CD4-positive, alpha-beta T cell (primary cell): ENCODE measurements at places on chromosomes 11 and 22. TPM values are rescaled to one million over a fixed set of nuclear protein-coding genes. Genes with fewer than 3 reads are reported as not detected.

The PKP3 gene
- not detected for total RNA-seq

The ZNRF3 gene
- 0.38 TPM for total RNA-seq

GRCh38 chr11:83374311-83374710, 88.1 kb upstream of the CCDC90B start:
- no peaks in the 10 kb centered on the region for H3K36me3 ChIP-seq
- H3K27me3 ChIP-seq = no peaks in the 10 kb centered on the region

The NEFH gene
- total RNA-seq = 0.05 TPM

GRCh38 chr22:36823186-36823839, 6.5 kb upstream of the PVALB start:
- DNase-seq = no peak
- H3K4me1 ChIP-seq = no peaks in the 10 kb centered on the region
- no peak overlapping the region for H3K4me3 ChIP-seq

The TMEM258 gene
- total RNA-seq = 56.0 TPM
